ENCODE measurements at places on chromosomes 7 and 10.

GRCh38 chr10:21336476-21337170, 188.9 kb downstream of the SKIDA1 start:
- no peak for DNase-seq

DNA sequence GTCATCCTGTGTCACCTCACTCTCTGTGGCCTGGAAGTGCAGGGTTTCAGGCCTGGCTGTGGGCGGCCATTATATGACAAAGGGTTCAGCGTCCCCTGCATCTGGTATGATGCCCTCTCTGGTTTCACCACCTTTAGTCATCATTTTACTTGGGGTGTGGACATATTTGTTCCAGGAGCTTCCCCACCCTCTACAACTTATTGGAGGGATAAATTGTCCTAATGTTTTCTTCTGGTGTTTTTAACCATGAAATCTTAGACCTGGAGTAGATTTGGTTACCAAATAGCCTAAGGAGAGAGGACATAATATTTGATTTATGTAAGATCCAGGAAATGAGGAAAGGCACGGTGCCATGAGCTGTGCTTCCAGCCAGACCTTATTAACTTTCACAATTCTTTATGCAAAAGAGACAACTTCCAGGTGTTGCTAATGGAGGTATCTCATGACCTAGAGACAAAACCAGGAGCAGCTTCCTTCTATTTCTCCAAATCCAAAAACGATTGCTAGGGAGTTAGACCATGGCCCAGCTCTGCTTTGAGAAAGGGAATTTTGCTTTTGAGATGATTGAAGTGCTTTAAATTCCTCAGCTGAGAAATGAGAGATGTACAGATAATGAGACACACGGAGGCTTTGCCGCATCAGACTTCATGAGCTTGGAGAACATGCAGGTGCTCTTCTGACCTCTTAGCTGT, 20.9 kb downstream of the WBP1L start:
- no peak for DNase-seq

- DNase-seq: no peak
Observed at GRCh38 chr10:124566981-124567835, 105.6 kb downstream of the LHPP start.

DNA sequence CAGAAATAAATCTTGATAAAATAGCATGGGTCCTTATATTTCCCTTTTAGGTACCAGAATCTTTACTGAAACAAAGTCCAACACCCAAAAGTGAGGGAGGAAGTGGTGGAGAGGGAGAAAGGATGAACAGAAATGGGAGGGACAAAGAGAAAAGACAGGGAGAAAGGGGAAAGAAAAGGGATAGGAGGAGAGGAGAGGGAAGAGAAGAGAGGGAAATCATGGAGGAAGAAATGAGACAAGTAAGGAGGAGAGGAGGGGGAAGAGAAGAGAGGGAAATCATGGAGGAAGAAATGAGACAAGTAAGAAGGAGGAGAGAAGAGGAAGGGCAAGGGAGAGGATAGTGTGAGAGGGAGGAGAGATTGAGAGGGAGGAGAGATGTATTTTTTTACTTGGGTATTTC, 50.1 kb upstream of the ARL4A start:
- no peak for DNase-seq

DNA sequence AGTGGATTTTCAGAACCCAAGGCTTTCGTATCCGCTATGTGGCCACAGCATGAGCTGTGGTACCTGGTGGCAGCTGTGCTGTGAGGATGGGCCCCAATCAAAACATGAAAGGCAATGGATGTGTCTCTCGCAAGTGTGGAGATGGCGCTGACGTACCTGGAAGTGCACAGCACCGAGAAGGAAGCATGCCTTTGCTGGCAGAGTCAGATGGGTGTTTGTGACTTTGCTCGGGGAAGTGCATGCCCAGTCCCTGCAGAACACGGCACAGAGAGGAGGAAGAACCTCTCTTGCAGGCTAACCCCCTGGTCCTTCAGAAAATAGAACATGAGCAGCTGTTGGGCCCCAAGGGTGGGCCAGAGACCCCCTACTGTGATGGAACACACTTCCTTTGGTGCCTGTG, 654.1 kb upstream of the ZWINT start:
- DNase-seq: no peak

GRCh38 chr7:74480861-74481417, 27.2 kb downstream of the GTF2IRD1 start:
- peak; percentile 37 for DNase-seq

GRCh38 chr7:105673367-105674084, 92.2 kb upstream of the EFCAB10 start:
- DNase-seq: no peak

GRCh38 chr10:283916-284356, 148.7 kb downstream of the ZMYND11 start:
- DNase-seq: no peak

GRCh38 chr10:7354330-7355047, 56.3 kb downstream of the SFMBT2 start:
- no peak for DNase-seq

GRCh38 chr7:134562136-134562535, 13.2 kb downstream of the AKR1B15 start:
- DNase-seq: no peak

DNA sequence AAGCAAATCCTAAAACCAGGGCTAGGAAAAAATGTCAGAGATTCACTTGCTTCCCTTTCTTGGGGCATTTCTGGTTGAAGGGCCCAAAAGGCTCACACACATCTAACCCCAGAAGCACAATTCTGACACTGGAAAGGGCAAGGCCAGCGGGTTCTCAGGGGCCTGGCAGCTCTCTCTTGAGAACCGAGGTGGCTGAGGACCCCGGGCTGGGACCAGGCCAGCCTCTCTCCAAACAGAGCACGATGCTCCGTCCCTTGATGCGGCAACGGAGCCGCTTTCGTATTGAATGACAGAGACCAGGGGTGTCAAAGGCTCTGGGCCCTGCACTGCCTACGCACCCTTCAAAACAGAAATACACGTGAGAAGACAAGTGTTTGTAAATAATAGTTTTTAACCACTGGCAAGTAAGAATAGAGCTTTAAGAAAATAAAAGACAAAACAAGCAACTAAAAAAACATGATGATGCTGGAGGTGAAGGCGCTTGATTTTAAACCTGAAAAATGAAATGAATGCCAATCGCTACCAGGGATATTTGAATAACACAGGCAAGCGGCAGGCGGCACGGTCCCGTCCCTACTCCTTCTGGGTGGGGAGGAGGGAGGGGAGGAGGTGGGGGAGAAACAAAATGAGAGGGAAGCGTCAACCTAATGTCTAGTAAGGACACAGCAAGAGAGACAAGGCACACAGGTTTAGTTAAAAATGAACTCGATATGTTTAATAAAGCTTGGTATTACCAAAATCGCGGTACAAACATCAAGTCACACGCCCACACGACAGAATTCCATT, 68.0 kb downstream of the SLC29A4 start:
- DNase-seq: no peak

- peak; percentile 100 for DNase-seq
Observed at GRCh38 chr10:71888623-71889387, 37.8 kb upstream of the PSAP start.

GRCh38 chr10:96229568-96230030, 41.8 kb downstream of the BLNK start:
- peak; percentile 55 for DNase-seq

GRCh38 chr10:68231106-68231816, 652 bp downstream of the ATOH7 start:
- DNase-seq: peak; percentile 44

GRCh38 chr10:100623521-100624230, 87.9 kb downstream of the HIF1AN start:
- no peak for DNase-seq

DNA sequence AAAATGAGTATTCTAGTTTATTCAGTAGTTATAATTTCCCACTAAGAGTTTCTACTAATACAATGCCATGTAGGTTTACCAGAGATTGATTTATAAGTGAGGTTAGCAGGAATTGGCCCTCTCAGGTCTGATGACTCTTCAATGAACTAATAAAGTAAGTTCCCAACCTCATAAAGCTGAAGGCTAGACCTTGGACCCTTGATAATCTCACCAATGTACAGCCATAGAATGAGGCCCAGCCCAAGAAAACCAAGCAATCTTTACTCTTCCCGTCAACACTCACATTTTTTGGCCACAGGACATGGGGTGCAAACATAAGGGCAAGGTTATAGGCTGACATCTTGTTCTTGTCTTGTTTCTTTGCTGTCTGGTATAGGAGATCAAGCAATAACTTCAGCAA, 33.3 kb downstream of the ARHGAP19 start:
- no peak for DNase-seq

- DNase-seq: peak; percentile 40
Observed at GRCh38 chr7:129607471-129608120, 3.9 kb upstream of the NRF1 start.

DNA sequence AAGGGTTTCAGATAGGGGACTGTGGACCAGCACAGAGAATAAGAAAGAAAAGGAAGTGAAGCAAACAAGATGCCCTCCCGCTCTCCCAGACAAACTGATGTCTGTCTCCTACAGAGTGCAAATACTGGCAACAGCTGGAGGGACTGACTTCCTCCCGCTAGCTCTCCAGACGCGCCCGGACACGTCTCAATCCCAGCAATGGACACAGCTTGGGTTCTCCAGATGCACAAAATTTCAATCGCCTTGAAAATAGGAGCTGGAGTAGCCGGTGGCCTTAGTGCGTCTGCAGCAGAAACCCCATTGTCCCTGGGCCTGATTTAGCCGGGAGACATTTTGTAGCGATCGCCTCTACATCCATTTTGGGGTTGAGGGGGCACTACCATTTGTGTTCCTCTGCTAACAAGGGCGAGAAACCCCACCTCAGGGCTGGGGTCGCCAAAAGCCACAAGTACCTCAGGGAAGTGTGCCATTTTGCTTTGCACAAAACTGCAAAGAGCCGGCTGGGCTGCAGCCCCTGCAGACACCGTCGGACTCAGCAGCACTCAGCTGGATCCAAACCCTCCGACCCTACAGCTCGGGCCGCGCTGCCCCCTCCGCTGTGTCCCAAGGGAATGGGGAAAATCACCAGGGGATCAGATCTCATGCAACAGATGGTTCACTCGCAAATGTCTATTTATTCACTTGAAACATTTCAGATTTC, 5.9 kb downstream of the CPA2 start:
- DNase-seq: no peak

DNA sequence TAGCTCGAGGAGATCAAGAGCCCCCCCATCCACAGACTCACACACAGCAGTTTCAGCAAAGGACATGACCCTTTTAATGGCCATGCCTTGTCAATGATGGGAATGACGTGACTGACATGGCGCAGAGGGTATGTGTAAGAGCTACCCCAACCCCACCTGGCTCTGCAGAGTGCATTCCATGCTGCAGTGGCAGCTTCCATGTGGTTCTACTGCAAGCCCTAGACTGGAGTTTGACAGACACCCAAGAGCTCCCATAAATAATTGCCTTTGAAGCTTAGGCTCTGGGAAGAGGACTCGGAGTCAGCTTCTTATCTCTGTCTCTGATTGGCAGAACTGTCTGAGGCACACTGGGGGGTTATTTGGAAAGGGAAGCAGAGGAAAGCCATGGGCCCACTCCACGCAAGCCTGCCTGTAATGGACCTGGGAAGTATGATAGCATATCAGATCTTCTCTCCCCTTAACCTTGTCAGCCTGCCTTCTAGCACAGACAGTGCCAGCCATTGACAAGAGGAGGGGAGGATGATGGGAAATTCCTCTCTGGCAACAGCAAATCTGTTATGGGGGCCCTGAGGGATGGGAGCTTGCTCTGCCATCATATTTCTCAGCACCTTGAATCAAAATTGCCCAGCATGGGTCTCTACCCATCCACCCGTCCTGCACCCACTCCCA, 478.5 kb upstream of the PODXL start:
- DNase-seq: no peak

All from CD14-positive monocyte (primary cell).